Amniotic stem cell (primary cell): ENCODE measurements at places on chromosomes 16 and 17.

DNA sequence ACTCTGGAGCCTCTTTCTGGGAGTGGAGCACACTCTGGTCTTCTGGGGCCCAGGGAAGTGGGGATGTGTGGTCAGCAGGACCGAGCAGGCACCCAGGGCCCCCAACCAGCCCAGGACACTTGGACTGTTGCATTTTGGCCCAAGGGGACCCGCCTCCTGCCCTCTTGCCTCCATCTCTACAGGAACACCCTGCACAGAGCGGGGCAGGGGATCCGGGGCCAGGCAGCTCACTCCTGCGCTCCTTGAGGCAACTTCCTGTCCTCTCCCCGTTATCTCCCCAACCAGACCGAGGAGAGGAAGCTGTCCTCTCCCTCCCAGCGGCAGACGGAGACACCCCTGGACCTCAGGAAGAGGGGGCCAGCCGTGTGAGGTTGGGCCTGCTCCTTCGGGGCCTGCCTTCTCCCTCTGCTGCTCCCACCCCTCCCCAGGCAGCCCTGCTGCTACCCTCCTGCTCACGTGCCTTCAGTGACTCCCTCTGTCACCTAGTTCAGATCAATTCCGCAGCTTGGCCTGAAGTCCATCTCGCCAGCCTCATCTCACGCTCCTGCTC is 10.0 kb upstream of the ATP2A3 start:
- DNase-seq = no peak

GRCh38 chr17:80821546-80821945 is 170.1 kb upstream of the CHMP6 start:
- no peak for DNase-seq

- no peak for DNase-seq
Measured at GRCh38 chr16:68093816-68094613, 8.8 kb downstream of the NFATC3 start.

- no peak for DNase-seq
Measured at GRCh38 chr16:50627419-50627818, 53.7 kb downstream of the SNX20 start.

DNA sequence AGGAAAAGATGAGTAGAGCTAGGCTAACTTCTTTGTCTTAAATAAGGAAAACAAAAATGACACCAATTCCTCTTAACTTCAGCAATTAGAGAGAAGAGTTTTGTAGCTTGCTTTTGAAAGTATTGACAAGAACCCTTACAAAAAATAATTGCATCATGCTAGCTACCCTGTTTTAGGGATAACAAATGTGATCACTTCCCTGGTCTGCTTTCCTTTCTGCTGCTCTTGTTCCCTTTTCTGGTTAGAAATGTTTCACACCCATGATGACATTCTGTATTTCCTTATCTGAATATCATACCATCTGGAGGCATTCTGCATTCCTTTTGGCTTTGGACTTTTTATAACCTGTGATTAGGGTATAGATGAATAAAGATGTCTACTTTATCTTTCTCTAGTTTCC is 9.9 kb upstream of the SMIM36 start:
- DNase-seq = no peak

DNA sequence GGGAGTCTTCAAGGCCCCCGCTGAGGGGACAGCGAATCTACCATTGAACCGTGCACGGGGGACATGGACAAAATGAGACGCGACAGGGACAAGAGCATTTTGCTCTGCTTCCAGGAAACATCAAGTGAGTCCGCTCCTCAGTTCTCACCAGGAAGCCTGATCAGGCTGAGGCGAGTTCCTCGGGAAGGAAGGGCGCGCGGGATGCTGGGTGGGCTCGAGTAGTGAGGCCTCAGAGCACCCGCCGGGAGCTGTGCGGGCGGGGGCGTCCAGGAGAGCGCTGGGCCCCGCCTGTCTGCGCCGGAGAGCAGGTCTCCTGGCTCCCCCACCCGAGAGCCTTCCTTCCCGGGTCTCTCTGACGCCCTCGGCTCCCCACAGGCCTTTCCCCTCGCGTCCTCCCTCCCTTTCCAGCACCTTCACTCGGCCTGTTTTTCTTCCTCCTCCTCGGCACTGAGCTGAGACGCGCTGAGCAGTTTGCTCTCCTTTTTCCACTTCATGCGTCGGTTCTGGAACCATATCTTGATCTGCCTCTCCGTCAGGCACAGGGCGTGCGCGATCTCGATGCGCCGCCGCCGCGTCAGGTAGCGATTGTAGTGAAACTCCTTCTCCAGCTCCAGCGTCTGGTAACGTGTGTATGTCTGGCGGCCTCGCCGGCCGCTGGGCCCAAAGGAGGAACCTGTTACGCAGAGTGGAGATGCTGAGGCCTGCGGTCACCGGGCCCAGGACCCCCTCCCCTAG is 2.6 kb upstream of the HOXB5 start:
- no peak for DNase-seq

DNA sequence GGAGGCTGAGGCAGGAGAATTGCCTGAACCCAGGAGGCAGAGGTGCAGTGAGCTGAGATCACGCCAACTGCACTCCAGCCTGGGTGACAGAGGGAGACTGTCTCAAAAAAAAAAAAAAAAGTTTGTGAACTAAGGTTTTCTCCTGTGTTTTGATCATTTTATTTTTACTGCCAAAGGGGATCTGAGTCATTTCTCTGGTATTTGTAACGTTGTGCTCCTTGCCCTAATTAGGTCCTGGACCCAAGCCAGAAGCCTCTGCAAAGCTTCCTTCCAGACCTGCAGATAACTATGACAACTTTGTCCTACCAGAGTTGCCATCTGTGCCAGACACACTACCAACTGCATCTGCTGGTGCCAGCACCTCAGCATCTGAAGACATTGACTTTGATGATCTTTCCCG is 32.1 kb downstream of the IST1 start:
- peak; percentile 57 for DNase-seq

DNA sequence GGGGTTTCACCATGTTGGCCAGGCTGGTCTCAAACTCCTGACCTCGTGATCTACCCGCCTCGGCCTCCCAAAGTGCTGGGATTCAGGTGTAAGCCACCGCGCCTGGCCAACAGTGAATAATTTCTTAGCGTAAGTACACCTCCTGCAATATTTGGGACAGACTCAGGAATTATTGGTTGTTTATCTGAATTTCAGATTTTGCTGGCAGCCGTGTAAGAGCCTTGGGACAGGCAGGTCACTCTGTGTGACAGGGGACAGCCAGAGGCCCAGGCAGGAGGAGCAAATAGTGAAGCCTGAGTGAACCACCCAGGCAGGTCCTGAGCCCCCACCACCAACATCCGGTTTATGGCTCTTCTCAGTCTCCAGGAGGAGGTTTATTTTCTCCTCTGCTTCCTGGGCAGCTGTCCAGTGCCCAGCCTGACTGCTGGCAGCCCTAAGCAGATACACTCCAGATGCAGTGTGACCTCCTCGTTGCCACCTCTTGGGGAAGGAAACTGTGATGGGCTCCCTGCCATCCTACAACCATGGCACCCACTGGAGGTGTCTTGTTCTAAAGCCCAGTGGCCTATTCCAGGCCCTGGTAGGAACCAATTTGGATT is 26.2 kb upstream of the ADORA2B start:
- no peak for DNase-seq

DNA sequence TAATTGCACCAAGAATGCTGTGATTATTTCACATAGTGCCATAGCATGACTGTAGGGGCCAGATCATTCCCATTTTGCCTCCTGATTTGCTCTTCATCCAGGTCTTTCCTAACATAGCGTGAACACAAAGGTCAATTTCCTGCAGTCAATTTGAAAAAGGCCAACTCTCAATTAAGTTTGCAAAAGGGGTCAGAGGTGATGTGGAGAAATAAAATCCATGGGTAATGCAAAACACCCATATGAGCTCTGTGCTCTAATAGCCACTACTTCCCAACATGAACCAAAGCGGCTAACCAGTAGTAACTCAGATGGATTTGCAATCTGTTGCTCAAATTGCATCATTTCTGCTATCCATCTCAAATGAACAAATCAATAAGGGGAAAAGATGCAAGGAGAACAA is 275.5 kb upstream of the SOX9 start:
- no peak for DNase-seq

DNA sequence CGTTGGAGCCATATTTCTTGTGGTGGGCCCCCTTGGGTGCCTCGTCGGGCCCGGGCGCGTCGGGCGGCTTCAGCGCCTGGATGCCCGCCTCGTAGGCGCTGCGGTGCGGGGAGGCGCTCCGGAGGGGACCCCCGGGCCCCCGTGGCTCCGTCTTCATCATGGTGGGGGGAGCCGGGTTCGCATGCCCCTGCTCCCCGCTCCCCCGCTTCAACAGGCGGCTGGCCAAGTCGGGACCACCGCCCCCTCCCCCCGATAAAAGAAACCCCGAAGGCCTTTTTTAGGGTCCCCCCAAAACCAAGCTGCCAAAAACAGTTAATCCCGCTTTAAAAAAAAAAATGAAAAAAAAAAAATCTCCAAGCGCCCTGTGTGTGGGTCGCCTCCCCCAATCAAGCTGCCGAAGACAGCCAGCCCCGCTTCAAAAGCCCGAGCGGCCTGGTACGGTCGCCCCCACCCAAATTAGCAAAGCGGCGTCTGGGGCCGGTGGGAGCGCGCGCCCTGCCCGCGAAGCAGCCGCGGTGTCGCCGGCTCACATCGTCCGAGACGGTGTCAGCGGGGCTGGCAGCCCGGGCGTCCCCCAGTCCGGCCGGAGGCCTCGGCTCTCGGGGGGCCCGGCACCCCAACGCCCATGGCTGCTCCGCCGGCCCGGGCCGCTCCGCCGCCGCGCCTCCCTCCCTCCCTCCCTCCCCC is at the start of gene PPP1R9B:
Gene PPP1R9B, minus strand, starts transcription at position 324 of the 687 bp plus-strand sequence. Its CDS starts 164 bp downstream, at position 160.
- no peak for DNase-seq

GRCh38 chr17:37802712-37803416 is 58.0 kb upstream of the HNF1B start:
- no peak for DNase-seq

- DNase-seq = no peak
Measured at GRCh38 chr17:52384695-52385094, 226.2 kb upstream of the CA10 start.

DNA sequence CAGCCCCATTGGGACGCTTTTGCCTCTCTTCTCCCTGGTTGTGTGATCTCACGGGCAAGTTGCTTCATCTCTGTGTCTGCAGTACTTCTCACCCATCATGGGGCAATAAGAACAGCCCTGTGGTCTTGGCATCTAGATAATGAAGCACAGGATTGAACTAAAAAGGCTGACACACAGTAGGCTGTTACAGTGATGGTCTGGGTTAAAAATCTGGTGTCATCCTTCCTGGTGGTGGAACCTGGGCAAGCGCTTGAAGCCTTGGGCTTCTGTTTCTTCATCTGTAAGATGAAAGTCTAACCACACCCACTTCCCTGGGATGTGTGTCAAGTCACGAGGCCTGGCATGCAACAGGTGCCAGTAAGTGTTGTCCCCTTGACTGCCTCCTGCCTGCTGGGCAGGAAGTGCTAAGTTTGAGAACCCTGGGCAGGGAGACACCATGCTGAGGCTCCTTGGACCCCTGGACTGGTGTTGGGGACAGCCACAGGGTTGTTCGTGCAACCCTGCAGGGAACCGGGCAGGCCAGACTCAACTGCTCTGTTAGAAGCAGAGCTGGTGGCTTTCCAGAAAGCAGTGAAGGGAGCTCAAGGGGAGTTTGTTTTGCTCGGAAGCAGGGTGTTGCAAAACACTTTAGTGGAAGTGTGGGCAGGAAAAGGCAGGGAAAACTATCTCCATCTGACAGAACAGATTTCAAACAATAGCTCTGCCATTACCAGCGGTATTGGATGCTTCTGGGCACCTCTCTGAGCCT is 5.9 kb upstream of the MAP2K3 start:
- DNase-seq = no peak

- no peak for DNase-seq
Measured at GRCh38 chr16:69201291-69201690, 14.3 kb downstream of the SNTB2 start.

DNA sequence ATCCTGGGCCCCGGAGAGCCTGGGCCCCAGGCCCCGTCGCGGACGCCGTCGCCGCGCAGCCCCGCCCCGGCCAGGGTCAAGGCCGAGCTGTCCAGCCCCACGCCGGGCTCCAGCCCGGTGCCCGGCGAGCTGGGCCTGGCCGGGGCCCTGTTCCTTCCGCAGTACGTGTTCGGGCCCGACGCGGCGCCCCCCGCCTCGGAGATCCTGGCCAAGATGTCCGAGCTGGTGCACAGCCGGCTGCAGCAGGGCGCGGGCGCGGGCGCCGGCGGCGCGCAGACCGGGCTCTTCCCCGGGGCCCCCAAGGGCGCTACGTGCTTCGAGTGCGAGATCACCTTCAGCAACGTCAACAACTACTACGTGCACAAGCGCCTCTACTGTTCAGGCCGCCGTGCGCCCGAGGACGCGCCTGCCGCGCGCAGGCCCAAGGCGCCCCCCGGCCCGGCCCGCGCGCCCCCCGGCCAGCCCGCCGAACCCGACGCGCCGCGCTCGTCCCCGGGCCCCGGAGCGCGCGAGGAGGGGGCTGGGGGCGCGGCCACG is 36.8 kb upstream of the ZC3H18 start:
- no peak for DNase-seq

DNA sequence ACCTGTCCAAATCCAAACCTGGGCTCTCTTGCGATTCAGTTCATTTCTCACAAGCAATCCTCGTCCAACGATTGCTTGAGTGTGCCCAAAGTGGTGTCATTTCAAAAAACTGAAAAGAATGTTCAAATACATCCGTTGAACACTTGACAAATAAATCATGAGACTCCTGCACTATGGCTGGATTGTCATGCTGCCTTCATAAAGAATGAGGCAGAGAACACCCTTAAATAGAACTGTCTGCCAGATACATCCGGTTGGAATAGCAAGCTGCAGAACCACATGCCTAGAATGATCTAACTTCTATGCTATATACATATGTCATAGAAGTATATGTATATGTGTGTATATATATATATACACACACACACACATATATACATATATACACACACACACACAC is 55.4 kb upstream of the HAPSTR1 start:
- DNase-seq = no peak

DNA sequence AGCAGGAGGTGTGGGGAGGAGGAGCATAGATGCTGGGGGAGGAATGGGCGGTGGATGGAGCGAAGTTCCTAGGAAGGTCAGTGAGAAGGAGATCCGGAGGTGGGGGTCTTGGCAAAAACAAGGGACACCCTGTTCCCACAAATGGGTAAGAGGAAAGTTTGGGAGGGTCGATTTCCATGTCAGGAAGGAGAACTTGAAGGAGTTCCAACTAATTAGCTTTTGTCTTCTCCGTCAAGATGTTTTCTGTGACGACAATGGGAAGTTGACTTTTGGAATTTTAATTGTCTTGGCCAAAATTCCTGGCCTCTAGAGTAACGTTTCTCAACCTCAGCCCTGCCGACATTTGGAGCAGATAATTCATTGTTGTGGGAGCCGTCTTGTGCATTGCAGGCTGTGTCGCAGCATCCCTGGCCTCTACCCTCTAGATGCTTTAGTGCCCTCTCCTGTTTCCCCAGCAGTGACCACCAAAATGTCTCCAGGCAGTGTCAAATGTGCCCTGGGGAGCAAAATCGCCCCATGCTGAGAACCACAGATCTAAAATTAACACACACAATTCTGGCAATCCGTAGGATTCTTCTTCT is 97.1 kb downstream of the PITPNC1 start:
- no peak for DNase-seq

DNA sequence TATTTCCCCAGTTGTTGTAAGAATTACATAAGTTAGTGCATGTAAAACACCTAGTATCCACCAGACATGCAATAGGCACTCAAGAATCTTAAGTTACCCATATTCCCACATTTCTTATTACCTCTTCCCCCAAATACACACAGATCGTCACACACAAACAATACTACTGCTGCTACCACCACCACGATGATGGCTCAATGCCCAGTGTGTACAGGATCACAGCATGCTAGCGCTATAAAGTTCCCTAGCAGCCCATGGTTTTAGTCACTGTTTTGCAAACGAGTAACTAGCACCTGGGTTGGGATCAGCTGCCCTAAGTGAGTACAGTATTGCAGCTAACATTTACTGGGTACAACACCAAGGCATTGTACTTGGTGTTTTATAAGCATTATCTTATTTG is 411.7 kb downstream of the UTP18 start:
- DNase-seq = no peak

- DNase-seq = no peak
Measured at GRCh38 chr17:39600997-39601597, 6.6 kb downstream of the NEUROD2 start.
